ENCODE measurements at places on chromosomes 7 and 10. TPM values are rescaled to one million over a fixed set of nuclear protein-coding genes. Genes with fewer than 3 reads are reported as not detected.
A peak's percentile ranks its signal among the peaks of the same experiment; 100 is the strongest.

The NYAP1 gene
- 3.5 TPM for polyA plus RNA-seq

The WEE2 gene
- 5.1 TPM for polyA plus RNA-seq

The PAOX gene
- polyA plus RNA-seq: 9.8 TPM

The FAM237B gene
- 0.16 TPM for polyA plus RNA-seq

The PWWP2B gene
- polyA plus RNA-seq: 23.7 TPM

The PTEN gene
- polyA plus RNA-seq: 68.2 TPM

The CYP2E1 gene
- 1.3 TPM for polyA plus RNA-seq

The PLCE1 gene
- polyA plus RNA-seq: 27.4 TPM

The SEC23IP gene
- polyA plus RNA-seq: 41.9 TPM

GRCh38 chr10:1591045-1591444, 146.3 kb downstream of the ADARB2 start:
- DNase-seq: no peak

DNA sequence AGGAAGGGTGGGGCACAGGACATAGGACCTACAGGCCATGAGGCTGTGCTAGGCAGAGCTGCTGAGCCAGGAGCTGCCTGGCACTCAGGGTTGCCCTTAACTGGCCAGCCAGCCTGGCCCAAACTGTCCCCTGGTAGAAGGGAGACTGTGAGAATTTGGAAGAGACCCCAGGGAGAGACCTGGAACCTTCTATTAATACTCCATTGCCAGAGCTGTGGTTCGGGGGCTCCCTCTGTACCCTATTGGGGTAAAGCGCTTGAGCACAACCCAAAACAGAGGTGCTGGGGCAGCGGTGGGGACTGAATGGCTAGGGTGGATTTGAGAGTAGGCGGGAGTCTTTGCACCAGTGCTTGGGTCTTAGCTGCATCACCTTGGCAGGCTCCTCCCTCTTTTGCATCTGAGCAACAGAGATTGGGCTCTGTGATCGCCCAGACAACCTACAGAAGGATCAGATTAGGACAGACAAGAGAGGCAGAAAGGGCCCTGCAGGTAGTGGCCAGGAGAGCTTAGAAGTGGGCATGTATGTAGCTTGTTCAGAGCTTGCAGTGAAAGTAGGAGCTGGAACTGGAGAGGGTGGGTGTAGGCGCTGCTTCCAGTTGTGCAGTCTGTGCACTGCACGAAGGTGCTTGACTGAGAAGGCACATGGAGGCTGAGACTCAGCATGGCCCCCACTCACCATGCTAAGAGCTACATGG, 53.3 kb downstream of the ADCYAP1R1 start:
- DNase-seq: no peak

DNA sequence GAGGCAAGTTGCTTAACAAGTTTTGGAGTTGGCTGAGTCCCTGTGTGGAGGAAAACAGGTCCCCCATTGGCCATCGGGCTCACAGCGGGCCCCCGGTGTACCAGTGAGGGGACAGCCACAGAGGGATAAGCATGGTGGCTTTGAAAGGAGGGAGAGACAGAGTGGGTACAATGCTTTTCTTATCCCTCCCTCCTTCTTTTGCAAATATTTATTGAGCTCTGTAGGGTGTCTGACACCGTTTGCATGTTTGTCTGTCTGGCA, 2.8 kb downstream of the HTRA1 start:
- no peak for DNase-seq

DNA sequence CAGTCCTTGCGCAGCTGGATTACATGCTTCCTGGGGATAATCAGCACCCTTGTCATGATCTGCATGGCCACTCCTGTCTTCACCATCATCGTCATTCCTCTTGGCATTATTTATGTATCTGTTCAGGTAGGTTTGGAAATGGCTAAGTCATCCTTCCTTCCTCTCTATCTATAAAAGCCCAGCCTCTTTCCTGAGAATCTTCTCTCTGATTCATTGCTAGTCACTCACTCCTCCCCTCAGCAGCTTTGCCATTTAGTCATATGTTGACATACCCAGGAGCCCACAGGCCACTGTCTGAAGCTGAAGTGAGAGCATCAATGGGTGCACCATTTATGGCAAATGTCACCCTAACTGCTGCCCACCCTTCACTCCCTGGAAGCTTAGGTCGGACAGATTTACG, 52.0 kb downstream of the ABCC2 start:
- DNase-seq: no peak

DNA sequence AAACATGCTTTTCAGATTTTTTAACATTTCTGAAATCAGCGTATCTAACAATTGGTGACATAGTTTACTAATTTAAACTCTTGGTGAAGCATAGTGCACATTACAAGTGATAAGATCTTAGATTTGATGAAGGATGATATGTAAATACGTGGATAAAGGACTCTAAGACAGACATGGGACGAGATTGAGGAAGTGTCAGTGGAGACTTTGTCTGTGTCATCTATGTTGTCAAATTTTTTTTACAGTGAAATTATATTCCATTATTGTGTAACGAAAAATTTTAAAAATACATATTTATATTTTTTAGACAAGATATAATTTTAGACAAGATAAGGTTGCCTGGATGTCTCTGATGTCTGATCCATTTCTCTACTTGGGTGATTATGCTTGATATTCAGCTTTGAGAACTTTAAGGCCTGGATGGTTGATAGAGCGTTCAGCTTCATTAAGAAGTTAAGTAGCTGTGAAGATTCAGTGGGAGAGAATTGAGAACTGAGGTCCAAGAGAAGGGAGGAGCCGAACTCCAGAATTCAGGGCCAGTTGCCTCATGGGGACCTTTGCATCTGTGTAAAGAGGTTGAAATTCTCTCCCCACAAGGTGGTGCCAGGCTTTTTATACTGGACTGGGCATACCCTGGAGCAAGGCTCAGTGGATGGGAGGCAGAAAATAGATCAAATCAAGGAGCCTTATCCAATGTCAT, 62.7 kb downstream of the KAT6B start:
- DNase-seq: no peak

DNA sequence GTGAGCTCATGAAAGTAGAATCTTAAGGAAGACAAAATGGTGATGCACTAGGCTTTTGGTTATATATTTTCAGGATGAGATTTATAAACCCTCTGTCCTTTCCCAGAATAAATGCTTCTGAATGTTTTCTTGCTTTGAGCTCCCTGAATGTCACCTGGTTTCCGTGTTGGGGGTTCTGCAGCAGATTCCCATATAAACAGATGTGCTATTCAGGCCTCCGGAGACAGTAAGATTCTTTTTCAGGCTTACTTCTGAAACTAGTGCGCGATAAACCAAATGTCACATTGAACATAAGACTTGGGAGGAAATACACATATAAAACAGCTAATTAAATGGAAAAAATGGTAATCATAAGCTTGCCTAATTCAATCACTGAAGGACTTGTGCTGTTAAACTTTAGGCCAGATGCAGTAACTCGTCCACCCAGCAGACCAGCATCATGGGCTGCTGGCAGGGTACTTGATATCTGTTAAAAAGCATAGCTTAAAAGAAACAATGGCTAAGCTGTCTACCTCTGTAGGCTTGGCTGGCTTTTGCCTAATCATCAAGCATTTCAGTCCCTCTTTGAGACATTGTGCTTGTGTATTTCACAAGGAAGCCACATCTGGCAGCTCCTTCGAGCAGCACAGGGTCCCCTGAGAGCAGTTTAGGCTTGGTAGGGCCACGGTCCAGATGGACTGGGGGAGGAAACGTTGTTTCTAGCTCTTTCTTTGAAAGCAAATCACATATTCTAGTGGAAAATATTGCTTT, 281.2 kb upstream of the KIAA1217 start:
- no peak for DNase-seq

DNA sequence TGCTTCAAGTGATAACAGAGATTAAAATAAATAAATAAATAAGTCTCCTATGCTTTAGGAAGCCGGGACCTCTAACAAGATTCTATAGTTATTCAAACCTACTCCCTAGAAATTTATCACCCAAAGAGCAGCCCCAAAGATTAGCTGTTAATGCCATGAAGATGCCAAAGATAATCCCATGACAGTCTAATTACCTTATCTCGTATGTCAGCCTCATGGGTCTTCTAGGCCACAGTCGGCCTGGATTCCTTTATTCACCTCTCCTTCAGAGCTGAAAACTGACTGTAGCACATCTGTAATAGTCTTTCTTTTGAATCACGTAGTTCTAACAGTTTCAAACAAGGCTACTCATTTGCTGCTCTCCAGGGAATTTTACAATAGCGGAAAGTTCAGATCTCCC, 24.2 kb downstream of the COL1A2 start:
- no peak for DNase-seq

DNA sequence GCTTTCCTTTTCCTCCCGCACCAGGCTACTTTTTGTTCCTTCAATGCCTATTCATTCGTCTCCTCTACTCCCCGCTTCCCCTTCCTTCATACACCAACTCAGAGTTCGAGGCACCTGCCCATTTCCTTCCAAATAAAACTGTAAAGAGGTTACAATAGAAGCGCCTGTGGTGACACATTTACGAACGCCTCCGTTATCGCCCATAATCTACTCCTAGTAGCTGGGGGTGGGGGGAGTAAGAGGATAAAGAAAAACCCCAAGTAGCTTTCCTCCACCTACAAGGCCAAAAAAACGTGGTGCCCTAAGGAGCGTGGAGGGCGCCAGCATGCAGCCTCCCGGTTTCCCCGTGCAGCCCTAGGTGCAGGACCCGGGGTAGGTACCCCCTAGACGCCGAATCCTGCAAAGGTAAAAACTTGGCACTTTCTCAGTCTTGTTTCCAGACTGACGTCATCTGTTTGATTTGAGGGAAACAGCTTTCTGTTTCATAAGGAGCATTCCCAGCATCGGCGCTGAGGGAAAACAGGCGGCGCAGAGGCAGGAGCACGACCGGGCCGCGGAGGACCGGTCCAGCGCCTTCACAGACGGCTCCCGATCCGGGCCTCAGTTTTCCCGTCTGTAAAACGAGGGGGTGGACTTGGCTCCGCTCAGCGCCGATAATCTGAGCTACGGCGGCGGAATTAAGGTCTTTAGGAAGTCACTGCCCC, 922 bp downstream of the PPA1 start:
- DNase-seq: peak; percentile 90

- DNase-seq: no peak
Measured at GRCh38 chr10:77574438-77574837, 63.2 kb downstream of the KCNMA1 start.

GRCh38 chr10:28677888-28678686, 766 bp downstream of the BAMBI start:
- peak; percentile 83 for DNase-seq

DNA sequence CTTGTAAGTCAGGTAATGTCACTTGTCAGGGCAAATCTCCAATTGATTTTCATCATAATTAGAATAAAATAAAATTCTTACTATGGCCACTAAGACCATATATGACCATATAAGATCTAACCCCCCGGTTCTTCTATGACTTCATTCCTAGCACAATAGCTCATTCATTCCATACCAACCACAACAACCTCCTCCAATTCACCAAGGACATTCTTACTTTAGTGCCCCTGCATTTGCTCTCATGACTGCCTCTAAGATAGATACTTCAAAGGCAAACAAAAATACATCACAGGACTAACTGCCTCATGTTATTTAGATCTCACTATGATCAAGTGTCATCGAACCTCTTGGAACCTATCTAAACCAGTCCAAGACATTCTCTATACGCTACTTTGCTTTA, 90.8 kb downstream of the SNX13 start:
- DNase-seq: no peak

- no peak for DNase-seq
Measured at GRCh38 chr7:137909042-137909441, 62.3 kb upstream of the DGKI start.

- DNase-seq: no peak
Measured at GRCh38 chr7:30927040-30927439, 15.4 kb downstream of the AQP1 start.

DNA sequence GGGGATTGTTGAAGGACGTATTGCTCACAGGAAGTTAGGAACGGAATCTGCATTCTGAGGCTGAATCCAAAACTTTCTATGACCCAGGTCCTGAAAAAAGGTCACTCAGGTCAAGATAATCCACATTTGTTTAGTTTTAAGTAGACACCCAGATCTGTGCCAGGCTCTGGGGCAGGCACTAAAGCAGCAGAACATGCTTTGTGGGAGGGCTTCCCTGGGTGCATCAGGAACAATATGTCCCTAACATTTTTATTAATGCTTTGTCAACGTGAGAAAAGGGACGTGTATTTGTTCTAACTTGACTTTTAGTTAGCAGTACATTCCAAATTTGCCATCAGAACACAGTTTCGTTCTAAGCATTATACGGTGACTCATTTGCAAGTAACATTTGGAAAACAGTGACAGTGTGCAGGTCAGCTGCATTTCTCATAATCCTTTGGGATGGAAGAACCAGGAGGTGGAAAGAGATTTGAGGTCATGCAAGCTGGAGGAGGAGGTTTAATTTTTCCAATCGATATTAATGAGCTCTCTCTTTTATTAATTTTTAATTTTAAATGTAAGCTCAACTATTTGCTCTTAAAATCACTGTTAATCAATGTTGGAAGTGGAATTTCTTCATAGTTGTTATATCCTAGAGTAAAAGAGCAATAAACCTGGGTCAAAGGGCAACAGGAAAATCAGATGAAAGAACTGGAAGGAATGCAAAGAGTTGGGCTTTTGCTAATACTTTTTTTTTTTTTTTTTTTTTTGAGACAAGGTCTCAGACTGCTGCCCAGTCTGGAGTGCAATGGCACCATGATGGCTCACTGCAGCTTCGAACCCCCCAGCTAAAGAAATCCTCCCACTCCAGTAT, 35.0 kb downstream of the TAS2R41 start:
- peak; percentile 20 for DNase-seq

DNA sequence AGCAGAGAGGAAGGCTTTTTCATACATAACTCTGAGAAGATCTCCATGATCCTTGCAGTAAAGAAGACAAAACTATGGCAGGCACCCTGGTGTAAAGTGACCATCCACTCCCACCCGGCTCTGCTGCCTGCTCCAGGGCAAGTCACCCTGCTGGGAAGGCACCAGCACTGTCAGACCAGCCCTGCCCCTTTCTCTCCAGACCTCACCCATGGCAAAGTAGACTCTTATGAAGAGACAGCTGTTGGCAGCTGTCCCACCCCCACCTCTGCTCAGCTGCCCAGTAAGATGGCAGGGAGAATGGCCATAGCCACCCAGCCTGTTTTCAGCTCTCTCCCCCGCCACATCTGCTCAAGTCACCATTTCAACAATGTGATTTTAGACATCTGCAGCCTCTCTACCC, 8.6 kb upstream of the ZMIZ2 start:
- no peak for DNase-seq

DNA sequence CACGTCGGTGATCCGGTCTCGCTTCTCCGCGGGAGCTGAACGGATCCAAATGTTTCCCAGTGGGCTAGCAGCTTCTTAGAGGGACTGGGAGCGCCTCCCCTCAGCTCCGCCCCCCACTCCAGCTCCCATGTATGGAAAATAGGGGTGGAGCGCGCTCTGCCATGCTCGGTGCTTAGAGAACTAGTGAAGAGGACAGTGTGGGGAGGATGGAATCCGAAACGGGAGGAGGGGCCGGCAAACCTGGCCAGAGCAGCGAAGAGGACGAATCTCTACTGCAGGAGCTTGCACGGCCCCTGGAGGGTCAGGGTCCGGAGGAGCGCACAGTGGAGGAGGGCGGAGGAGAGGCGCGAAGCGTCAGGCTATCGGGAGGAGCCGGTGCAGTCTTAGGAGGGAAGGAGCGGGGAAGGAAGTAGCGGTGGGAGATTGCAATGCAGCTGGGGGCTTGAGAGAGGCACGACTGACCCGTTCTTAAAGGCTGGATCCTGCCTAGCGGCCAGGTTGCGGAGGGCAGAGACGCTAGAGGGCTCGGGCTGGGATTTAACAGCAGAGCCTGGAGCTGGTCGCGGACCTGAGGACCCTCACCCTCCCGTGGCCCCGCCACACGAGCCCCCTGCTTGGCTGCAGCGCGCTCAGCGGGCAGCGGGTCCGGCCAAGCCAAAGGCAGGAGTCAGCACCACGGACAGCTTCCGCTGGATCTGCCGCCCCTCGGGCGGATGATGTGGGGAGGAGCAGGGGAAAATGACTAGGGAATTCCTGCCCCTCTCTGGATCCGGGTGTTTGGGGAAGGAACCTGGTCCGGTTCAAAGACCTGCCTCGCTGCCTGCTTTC, at the start of gene PRLHR:
PRLHR (minus strand) TSS at position 51 of the 828 bp plus-strand sequence. CDS start 404 bp downstream, outside the sequence.
- no peak for DNase-seq

Measured in large intestine (tissue), 12 donors.